IPS-NIHi11 (cell line): ENCODE measurements at places on chromosomes 5 and 9.

DNA sequence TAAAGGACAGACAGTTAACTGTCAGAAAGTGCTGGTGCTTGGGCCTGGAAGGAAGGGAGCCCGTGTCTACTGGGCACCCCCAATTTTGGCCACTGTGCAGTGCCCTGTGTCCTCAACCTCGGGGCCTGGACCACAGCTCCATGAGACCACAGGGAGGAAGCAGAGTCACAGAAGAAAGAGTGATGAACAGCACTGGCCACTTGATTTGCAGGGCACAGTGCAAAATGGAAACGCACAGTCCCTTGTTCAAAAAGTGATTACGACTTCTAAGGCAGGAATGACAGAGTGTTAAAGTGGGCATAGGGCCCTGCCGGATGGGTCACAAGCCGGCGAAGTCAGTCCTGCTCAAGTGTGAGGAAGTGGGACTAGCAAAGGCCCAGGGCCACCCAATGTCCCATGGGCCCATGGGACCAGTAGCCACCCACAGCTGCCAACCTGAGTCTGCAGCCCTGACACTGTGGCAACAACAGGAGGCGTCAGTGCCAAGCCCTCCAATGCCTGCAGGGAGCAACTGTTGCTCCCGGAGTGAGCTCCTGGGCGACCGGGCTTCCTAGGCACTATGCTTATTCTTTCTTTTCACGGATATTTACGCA is 85.4 kb downstream of the ADAMTS2 start:
- DNase-seq: no peak

- DNase-seq: no peak
These were observed 283.5 kb upstream of the C9orf72 start for GRCh38 chr9:27856748-27857147.

DNA sequence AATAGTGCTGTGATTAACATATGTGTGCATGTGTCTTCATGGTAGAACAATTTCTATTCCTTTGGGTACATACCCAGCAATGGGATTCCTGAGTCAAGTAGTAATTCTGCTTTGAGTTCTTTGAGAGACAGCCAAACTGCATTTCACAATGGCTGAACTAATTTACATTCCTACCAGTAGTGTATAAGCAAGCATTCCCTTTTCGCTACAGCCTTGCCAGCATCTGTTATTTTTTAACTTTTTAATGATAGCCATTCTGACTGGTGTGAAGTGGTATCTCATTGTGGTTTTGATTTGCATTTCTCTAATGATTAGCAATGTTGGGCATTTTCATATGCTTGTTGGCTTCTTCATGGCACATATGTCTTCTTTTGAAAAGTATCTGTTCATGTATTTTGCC is 308.5 kb downstream of the ARRDC3 start:
- DNase-seq: no peak

GRCh38 chr5:179800071-179800695 is 6.4 kb downstream of the LTC4S start:
- no peak for DNase-seq

GRCh38 chr9:112705768-112706427 is 12.0 kb downstream of the INIP start:
- peak; percentile 17 for DNase-seq
